Cortex of kidney (tissue), 1 donor: ENCODE measurements at places on chromosomes 1 and 21.

DNA sequence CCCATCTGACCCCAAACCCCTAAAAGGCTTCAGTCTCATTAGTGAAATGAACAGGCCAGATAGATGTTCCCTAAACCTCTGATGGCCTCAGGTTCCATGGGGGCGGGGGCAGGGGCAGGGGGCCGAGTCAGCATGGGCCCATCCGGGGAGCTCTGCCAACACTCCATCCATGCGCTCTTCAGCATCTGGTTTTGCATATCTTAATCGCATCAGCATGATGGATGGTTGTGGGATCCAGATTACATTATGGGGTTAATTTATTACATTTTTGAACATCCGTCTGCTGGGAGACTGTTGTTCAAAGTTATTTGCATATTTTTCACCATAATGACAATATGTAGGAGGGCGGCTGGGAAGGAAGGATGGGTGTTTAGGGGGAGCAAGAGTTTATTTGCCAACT lies 3.1 kb upstream of the MAD2L2 start:
- DNase-seq, result no peak

DNA sequence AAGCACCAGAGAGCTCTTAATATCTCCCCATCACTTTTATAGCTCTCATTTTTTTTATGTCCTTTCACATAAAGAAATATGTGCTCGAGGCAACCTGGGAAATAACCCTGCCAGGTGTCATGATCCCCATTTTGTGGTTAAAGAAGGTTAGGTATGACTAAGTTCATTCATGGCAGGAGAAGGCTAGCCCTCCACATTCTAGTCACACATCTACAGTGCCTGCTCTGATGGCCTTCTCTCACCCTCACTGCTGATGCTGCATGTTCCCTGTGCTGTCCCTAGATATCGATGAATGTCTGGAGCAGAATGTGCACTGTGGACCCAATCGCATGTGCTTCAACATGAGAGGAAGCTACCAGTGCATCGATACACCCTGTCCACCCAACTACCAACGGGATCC lies 187.5 kb downstream of the TPR start:
- DNase-seq, result no peak

GRCh38 chr1:61050541-61051442 lies 31.6 kb upstream of the NFIA start:
- DNase-seq, result no peak

DNA sequence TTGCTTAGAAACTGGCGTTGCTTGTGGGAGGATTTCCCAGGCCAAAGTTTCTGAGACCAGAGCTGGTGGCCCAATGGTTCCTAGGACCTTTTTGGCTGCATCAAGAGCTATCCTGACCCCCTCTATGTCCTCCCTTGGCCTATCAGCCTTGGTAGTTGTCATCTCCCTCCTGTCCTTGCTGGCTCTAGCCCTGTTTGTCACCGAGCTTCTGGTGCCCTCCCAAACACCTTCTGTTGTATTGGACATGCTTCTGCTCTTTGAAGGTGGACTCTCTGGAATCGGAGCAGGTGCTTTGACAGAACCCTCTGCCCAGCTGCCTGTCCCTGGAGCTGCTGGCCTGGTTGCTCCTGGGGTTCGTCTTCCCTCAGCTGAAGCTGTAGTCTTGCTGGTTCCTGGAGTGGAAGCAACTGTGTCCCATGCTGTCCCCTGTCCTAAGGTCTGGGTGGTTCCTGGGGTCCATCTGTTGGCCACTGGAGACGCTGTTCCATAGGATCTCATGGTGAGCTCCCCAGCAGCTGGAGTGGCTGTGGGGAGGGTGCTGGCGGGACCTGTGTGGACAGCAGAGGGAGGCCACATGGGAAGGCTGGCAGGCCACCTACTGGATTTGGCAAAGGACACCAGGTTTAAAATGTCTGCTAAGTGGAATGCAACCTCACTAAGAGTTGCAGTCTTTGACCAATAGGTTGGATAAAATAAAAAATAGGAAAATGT lies 9.4 kb downstream of the FCAMR start:
- no peak for DNase-seq

- no peak for DNase-seq
Measured at GRCh38 chr1:85189120-85189519, 11.7 kb downstream of the SYDE2 start.
